ENCODE measurements at places on chromosomes 1 and 21.
A peak's percentile ranks its signal among the peaks of the same experiment; 100 is the strongest.

GRCh38 chr1:58941471-58942289 lies 157.8 kb upstream of the JUN start:
- no peak for DNase-seq

- peak; percentile 41 for DNase-seq
Measured at GRCh38 chr1:16628361-16629111, 15.2 kb upstream of the NBPF1 start.

- DNase-seq: no peak
Measured at GRCh38 chr1:186763107-186763506, 65.6 kb upstream of the PLA2G4A start.

- peak; percentile 66 for DNase-seq
Measured at GRCh38 chr1:225508538-225509375, 80.9 kb upstream of the LBR start.

GRCh38 chr1:203304391-203304918 lies 864 bp upstream of the BTG2 start:
- no peak for DNase-seq
